ENCODE measurements at places on chromosomes 3 and 15.

DNA sequence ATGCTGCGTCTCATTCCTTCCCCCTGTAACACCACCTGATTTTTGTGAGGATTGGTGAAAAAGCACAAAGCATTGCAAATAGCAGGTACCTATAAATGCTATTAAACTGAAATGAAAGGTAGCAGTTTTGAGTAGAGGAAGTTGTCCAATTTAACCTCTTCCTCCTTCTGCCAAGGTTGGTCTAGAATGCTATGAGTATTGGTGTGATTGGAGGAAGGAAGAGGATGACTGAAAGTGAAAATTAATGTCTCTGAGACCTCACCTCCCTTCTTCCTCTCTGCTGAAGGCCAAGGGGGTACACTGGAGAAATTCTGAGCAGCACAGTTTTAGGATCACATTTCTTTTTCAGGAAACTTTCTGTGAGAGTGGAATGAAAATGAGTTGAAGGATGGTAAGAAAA is 94.4 kb downstream of the DTWD1 start:
- no peak for DNase-seq

DNA sequence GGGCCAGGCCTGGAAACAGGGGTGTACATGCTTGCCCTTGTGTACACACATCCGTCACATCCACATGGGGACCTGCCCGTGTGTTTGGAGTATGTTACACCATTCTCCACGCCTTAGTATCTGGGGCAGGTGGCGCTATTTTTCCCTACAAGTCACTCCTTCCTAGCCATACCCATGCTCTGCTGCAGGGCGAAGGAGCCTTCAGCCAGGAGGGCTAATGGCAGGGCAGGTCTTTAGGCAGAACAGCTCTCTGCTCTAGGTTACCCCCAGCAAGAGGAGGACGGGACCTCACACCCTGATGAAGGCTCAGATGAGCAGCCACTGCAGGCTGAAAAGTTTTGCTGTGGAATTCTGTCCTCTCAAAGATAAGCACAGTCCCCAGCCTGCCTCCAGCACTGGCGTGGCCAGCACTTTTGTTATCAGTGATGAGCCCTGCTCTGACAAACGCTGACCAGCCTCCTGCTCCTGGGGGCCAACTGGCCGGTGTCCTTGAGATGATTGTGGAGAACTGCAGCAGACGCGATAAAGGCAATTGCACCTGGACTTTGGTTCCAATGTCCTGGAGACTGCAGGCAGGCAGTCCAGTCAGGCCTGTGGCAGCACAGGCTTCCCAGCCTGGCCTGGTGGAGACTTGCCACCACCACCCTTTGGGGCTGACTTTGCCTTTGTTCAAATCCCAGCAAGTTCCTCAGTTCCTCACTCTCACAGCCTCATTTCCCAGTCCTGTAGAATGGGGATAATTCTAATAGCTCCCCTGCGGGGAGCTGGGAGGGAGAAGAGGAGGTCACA is 19.8 kb upstream of the PIGZ start:
- no peak for DNase-seq

DNA sequence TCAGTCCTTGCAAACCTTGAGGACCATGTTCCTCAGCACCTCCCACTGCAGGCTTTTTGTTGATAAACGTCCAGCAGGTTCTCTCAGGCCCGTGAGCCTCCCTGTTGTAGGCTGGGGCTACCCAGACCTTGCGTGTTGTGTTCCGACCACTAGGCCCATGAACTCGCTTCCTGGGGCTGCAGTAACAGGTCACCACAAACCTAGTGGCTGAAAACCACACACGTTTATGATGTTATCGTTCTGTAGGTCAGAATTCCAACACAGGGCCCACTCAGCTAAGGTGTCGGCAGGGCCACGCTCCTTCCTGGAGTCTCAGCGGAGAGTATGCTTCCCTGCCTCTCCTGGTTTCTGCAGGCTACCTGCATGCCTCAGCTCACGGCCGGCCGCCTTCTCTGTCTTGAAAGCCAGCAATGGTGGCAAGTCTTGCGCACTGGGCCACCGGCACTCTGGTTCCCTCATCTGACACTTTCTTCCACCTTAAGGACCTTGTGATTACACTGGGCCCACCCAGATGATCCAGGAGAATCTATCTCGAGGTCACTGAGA is 60.8 kb downstream of the ATP10A start:
- DNase-seq, result no peak

DNA sequence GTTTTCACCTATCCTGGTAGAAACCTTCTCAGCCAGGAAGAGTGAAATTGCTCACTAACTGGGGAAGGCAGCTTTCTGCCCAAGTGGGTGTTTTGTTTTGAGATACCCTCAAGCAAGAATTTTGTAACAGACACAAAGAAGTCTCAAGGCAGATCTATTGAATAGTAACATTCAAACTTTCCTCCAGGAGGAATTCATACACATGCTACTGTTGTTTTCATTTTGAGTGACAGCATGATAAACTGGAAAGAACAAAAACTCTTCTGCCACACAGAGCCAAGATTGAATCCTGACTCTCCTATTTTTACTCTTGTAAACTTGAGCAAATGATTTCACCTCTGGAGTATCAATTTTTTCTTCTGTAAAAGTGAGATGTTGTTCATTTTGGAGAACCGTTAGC is 54.8 kb upstream of the MBNL1 start:
- no peak for DNase-seq

- no peak for DNase-seq
Measured at GRCh38 chr3:49305608-49306007, 28.6 kb upstream of the C3orf62 start.

DNA sequence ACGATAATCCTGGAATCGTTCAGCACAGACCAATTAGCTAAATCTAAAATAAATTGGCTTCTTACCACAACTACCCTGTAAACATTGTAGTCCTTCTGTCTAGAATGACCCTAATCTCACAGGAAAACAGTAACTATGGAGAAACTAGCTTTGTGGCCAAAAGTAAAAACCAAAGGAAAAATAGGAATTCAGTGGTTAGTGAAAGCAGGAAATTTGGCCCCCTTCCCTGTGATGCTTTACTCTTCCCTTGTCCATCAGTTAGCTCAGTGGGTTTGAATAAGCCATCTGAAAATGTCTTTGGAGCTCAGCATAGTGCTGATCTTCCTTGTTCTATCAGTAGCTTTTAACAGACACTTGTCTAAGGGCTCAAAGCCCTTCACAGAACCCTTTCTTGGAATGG is 1.6 kb downstream of the NMD3 start:
- DNase-seq, result no peak

- no peak for DNase-seq
Measured at GRCh38 chr15:52463638-52464037, 65.0 kb downstream of the MYO5A start.

DNA sequence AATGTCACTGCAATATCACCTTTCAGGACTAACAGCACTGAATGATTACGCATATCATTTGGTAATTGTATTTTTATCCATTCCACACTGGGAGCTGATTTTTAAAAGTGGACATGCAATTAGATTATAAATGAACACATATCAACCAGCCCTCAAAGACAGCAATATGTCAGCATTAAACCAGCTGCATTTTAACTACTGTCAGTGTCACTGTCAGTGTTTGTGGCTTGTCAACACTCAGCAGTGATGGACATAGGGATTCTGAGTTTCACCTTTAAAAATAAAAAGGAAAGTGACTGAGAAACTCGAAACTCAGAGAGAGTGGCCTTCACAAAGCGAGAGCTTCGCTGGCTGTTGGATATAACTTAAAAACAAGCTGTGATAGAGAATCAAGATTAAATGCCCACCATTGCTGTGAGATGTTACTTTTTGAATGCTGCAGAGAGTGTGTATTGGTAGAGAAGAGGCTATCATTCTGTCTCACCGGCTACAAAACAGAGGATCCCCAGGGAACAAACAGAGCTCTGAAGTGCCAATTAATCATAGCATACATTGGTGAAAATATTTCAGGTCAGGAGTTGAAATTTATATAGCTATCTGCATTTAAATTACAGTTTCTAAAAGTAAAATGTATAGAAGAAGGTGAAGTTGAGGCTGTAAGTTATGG is 635.8 kb downstream of the SQOR start:
- DNase-seq, result no peak

GRCh38 chr3:36221975-36222374 is 158.3 kb upstream of the STAC start:
- DNase-seq, result no peak

GRCh38 chr3:120471643-120472042 is 20.9 kb upstream of the FSTL1 start:
- DNase-seq, result no peak

DNA sequence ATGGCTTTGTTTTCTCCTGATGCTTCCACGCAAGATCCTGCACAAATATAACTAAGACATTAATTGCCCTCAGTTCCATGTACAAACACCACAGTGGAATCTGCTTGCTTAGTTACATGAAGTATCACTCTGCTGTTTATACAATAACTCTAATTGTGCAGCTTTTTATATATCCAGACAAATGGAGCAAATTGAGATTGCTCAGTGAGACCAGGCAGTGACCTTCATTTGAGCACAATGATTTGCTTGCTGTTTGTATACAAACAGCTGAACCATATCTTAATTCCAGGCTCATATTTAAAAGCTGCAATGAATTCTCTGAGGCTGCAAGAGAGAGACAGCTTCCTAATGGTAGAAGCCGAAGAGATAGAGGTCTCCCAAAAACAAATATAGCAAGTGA is 243.7 kb downstream of the CADPS start:
- no peak for DNase-seq

DNA sequence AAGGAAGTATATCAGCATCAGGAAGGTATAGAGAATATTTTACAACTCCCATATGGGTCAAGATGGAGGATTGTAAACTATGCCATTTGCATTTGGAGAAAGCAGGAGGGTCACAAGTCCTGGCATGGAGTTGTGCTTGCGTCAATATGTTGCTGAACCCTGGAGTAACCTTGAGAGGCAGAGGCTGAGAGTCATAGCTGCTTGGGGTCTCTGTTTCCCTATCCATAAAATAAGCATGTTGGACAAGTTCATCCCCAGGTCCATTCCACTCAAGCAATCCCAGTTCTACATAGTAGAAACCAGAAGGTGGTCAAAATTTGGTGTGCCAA is 273.6 kb downstream of the MECOM start:
- DNase-seq, result no peak

DNA sequence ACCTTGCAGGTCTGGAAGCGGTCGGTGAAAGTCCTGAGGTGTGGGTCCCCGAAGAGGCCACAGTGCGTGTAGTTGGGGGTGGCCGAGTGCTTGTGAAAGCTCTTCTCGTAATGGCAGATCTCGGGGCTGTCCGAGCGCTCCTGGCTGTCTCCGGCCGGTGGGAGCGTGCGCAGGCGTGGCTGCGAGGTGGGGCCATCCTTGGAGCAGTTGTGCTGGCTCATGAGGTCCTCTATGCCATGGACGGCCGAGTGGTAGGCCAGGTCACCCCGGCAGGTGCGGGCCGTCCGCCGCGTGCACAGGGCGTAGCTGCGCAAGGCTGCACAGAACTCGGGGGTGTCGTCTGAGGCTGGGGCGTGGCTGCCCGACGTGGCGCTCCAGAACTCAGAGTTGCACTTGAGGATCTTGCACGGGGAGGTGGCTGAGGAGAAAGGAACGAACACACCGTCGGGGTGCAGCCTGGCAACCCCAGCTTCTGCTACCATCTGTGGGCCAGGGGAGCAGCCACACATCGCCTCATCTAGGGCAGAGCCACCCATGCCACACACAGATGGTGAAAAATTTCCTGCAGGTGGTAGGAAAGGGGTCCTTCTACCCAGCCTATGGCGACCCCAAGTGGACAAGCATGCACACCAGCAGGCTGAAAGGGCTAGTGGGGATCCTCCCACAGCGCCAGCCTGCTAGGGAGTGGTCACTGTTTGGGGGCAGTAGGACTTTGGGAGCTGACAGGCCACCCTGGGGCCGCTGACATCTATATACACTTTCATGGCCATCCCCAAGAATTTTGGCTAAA is 36.7 kb downstream of the RGMA start:
- DNase-seq, result no peak

- peak; percentile 39 for DNase-seq
Measured at GRCh38 chr15:57923306-57923705, 142.2 kb downstream of the ALDH1A2 start.

DNA sequence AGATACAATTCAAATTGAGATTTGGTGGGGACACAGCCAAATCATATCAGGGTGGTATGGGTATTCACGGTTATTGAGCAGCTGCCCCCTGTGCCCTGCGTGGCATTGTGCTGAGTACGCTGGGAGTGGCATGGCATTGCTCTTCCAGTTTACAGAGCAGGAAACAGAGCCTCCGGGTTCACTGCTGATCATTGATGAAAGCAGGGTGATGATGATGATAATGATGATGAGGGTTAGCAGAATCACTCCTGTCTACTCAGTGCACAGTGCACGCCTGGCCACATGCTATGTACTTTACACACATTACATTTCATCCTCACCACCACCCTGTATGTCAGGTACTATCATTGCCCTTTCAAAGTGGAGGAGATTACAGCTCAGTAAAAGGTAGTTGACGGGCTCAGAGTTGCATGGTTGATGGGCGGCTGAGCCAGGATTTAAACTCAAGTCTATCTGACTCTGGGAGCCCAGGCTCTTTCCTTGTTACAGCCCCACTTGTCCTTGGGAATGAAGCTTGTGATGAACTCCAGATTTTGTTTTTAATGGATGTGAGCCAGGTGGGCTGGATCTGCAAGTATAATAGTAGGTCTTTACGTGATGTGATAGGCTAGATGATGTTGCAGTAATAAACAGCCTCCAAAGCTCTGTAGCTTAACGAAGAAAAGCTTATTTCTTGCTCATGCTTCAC is 87.6 kb upstream of the MYZAP start:
- peak; percentile 9 for DNase-seq

DNA sequence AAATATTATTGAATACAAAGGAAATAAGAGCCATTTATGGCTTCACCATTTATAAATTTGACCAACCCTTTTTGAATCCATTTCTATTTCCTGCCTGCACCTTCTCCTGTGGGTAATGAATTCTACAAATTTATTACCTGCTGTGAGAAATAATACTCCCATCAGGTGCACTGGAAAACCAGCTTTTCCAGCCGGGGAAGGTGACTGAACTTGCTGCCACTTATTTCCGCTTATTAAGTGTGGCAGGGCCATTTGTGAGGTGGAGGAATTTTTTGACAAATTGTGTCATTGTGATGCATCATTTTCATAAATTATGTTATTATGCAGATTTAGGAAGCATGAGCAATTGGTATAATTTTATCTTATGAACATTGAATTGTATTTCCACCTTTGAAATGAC is 151.1 kb downstream of the SQOR start:
- no peak for DNase-seq

- DNase-seq, result no peak
Measured at GRCh38 chr3:175088766-175089380, 229.7 kb downstream of the NAALADL2 start.

GRCh38 chr3:69590111-69590510 is 149.2 kb upstream of the MITF start:
- DNase-seq, result no peak

- no peak for DNase-seq
Measured at GRCh38 chr3:119240101-119240590, 532 bp downstream of the B4GALT4 start.

All from fibroblast of the conjunctiva (primary cell).